ENCODE measurements at places on chromosomes 2 and 18.

- no peak for DNase-seq
These were observed 254.4 kb downstream of the SLC4A3 start for GRCh38 chr2:219881851-219882250.

- no peak for DNase-seq
These were observed 109.0 kb downstream of the ICA1L start for GRCh38 chr2:202762556-202762955.

- no peak for DNase-seq
These were observed 127.5 kb upstream of the TMEM200C start for GRCh38 chr18:6022845-6023244.

DNA sequence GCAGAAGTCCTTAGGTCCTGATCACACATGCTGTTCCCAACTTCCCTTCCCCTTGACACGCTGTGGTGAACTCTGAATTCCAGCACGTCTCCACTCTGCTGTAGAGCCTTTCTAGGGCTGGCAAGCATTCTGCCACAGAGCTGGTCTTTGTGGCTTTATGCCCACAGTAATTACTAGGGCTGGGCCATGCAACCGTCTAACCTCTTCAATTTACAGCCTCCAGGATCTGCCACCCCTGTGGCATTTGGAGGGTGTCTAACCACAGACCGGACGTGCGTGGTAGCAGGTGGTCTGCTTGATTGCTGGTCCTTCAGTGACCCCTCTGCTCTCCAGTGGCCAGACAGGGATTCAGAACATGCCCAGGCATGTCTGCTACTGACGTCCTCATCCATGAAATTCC, 43.1 kb upstream of the TGFA start:
- DNase-seq, result peak; percentile 1

- no peak for DNase-seq
These were observed 15.5 kb downstream of the CUL3 start for GRCh38 chr2:224569654-224570053.

- DNase-seq, result no peak
These were observed 297.8 kb downstream of the DLGAP1 start for GRCh38 chr18:4157352-4157751.

GRCh38 chr2:238231251-238231793, 8.5 kb downstream of the HES6 start:
- DNase-seq, result no peak

DNA sequence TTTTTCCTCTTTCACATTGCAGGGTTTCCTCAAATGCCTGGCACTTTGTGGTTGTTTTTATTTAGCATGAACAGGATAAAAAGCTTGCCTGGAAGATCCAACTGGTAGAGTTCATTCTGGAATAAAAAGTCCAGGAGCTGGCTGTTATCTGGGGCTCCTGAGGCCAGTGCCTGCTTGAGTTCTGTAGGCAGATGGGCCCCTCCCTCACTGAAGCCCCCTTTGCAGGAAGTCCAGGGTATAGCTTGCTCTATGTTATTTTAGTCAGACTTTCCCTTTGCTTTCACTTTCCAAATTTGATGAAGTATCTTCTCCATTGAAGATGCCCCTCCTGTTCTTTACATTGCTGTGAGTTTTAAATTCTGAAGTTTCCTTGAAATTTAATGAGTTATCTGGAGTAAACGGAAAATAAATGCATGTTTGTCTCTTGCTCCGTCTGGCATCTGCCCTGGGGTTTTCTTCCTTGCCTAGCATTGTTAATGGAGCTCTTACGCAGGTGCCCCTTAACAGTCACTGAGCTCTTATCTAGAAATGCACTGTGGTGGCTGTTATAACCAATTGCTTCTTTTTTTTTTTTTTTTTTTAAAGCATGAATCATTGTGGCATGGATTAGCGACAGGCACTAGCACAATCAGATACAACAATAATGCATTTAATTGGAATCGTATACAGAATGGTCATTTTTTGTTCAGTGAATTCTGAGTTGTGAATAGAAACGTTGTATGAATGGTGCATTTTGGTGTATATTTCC, 27.0 kb upstream of the LPIN1 start:
- no peak for DNase-seq

DNA sequence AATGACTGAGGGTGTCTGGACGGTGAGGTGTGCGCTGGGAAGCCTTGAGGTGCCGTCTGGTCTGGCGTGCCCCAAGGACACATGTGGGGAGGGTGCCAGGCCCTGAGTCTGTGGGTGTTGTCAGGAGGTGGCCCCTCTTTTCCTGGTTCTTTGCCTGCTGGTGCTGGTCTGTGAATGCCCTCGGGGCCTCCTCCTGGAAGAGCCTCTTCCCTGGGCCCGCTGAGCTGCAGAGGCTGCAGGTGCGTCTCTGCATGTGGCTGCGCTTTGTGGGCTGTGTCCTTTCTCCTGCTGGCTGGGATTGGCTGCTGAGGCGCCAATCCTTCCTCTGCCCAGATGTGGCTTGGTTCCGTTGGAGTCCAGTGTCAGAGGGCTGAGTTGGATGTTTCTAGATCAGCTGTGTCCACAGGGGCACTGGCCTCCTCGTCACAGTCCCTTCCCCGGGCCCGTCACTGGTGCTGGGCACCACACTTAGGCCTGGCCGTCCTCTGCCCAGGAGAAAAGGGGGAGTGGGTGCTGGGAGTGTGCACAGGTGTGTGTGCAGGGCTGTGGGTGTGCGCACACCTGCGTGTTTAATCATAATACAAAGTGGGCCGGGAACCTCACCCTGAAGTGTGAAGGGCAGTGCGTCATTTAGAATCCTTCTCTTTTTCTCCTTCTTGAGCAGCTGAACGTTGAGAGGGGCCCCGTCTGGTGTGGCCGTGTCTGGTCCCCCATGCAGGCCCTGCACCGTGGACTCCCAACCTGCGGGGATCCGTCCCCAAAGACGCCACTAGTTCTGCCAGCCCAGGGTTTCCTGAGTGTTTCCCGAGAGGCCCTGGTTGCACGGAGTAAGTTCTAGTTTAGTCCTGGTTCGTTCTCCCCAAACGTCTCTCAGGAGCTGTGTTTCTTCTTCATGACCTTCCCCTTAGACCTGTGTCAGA, 35.5 kb downstream of the RTP5 start:
- DNase-seq, result no peak

DNA sequence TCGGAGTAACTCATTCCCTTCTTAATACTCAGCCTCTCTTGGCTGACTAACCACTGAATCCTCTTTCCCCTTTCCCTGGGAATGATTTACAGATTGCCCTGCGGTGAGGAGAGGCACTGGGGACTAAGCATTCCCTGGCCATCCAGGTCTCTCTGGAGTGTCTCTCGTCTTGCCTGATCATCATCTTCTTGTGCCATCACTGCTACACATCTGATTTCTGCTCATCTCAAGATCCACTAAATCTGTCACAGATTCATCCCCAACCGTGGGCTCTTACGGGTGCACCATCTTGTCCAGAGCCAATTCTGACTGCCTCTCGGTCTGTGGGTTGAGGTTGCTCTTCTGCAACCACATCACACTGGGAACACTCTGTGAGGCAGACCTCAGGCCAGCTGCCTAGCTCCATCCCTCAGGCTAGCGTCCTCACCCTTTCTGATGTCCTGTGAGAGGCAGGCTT, 12.0 kb downstream of the SFTPB start:
- no peak for DNase-seq

DNA sequence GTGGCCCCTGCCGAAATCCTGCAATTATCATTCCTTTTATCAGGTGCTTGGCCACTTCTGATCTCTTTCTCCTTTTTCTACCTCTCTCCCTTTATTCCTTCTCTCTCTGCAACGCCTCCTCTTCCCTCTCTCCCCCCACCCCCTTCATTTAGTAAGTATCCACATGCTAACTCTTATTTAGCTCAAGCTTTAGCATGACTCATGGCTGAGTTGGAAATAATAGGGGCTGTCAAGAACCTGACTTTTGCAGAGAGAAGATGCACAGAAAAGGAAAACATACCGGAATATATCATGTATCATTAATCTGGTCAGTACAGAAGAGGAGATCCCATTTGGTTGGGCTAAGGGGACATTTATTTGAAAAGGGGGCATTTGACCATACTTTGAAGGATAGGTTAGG, 33.1 kb downstream of the FAM171B start:
- no peak for DNase-seq

GRCh38 chr18:6778459-6779247, 49.1 kb downstream of the ARHGAP28 start:
- no peak for DNase-seq

DNA sequence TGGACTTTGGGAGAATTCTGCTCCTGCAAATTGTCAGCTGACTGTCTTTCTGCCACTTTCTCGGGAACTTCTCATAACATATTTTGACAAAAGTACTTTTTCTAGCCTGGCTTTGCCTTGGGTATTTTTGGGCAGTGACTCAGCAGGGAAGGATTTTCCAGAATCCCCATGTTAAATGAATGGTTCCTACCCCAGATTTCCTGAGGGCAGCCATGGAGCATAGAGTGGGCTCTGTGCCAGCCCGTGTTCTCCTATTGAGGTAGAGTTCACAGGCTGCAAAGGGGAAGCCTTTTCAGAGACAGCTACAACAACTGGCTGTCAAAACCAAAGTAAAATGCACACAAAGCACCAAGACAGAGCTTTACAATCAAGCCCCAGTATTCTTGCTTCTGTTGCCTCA, 59.8 kb downstream of the BMP10 start:
- peak; percentile 56 for DNase-seq

- DNase-seq, result no peak
These were observed 472 bp downstream of the SLC20A1 start for GRCh38 chr2:112646102-112646719.

DNA sequence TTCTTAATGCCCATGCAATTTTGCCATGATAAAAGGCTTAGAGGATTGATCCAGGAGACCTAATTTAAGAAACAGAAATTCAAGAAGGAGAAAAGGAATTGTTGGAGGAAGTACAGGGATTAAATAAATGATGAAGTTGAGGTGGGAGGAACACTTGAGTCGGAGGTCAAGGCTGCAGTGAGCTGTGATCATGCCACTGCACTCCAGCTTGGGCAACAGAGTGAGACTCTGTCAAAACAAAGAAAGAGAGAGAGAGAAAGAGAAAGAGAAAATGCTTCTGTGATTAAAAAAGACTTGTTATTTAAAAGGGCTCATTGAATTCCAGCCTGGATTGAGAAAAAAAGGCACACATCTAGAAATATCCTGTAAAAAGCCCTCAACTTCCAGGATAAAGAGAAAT, 123.2 kb downstream of the B3GNT2 start:
- no peak for DNase-seq

DNA sequence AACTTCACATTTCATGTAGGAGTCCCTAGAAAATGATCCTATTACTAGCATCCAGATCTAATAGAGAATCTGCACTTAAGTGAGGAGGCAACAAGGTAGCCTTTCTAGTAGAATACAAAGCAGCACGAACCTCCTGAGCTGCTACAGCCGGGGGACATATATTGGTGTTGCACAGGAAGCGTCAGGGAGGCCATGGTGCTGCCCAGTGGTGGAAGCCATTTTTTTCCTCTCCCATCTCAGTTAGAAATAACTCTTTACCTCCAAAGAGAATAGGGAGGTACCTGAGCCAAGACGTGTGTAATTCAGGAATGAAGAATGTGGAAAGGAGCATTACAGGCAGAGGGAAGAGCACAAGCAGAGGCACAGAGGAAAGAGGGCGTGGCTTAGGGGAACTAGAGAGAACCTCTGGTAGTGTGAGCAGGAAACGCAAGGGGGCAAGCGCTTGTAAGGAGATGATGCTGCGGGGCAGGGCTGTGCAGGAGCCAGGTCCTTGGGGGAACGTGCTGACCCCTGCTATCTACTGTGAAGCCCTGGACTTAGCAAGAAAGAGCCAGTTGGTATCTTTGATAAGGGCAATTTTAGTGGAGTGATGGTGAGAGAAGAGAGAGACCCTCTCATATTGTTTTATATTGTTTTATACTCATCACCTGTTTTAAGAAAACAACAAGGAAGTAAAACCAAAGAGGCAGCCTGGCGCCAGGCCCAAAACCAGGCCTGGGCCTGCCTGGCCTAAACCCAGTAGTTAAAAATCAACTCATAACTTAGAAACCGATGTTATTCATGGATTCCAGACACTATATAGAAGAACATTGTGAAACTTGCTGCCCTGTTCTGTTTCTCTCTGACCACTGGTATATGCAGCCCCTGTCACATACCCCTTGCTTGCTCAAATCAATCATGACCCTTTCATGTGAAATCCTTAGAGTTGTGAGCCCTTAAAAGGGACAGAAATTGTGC, 50.0 kb upstream of the TTC39C start:
- DNase-seq, result no peak

DNA sequence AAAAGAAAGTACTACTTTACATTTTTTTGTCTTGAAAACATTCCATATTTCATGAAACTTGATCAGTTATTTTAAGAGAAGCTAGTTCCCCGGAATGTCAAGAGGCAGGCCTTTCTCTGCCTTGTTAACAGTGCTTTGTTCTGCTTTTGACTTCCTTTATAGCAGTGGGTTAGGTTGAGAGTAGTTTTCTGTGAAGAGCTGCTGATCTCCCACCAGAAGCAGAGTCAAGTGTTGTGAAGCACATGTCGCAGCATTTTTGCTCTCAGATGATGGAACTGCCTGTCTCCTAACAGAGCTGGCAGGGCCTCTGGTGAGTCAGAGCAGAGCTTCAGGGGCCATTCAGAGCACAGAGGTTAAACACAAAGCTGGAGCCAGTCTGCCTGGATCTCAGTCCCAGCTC, 871.8 kb downstream of the SLC4A3 start:
- peak; percentile 29 for DNase-seq

GRCh38 chr2:39508198-39508597, 71.1 kb upstream of the MAP4K3 start:
- no peak for DNase-seq

DNA sequence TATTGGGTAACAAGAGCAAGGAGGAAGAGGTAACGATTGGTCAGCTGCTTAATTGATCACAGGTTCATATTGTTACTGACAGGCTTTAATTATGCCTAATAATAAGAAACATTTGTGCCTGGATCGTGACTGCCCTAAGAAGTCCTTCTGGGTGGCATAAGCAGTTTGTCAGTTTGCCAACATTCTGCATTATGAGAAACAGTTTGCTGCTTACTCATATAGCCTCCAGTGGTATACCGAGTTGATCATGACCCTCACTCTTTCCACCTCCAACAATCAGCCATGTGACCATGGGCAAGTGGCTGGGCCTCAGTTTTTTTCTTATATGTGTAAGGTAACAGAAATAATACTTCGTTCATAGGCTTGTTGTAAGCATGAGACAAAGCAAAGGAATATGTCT, 96.6 kb upstream of the CABLES1 start:
- peak; percentile 24 for DNase-seq

GRCh38 chr2:75415731-75416130, 145.0 kb downstream of the EVA1A start:
- no peak for DNase-seq

GRCh38 chr2:27309651-27310050, 1.4 kb upstream of the UCN start:
- DNase-seq, result no peak

DNA sequence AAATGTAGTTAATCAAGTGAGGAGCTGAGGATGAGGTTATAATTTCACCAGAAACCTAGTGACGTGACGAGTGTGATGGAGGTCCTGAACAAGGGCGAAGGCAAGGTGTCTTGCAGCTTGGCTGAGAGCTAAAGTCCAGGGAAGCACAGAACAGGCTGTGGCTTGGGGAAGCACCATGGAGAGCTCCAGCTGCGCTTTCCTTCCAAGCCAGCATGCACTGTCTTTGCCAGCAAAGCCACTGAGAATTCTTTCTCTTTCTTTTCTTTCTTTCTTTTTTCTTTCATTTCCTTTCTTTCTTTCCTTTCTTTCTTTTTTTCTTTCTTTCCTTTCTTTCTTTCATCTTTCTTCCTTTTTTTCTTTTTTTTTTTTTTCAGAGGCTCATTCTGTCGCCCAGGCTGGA, 239.3 kb downstream of the FBXO15 start:
- DNase-seq, result no peak

GRCh38 chr2:221312634-221313033, 259.5 kb downstream of the EPHA4 start:
- DNase-seq, result no peak

GRCh38 chr18:13680612-13681011, 45.7 kb downstream of the FAM210A start:
- DNase-seq, result no peak
